ENCODE measurements at places on chromosomes 5 and 9.
A peak's percentile ranks its signal among the peaks of the same experiment; 100 is the strongest.

DNA sequence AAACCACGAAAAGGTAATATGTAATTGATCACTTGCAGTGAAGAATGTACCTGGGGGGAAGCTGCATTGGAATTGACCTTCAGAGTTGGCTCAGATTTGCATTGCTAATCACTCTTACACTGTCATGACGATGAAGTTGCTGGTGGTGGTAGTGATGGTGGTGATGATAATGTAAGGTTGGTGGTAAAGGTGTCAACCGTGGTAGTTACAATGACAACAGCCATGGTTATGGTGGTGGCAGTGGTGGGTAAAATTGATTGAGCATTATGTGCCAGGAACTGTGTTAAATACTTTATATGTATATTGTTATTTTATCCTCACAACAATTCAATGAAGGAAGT, 282.4 kb downstream of the NR3C1 start:
- no peak for DNase-seq

DNA sequence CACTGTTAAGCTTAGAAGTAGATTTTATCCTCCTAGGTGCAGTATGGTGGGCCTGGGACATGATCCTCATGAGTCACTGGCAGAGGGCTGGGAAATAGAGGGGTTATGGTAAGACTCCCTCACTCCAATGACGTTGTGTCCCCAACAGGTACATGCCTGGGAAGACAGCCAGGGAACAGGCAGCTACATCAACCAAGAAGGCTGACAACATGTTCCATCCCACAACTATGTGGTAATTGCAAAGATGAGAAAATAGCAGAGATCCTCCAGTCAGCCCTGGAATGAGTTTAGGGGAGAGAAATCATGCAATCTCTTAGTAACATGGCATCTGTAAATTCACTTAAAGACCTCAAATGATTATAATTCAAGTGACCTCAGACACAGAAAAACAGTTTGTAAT, 114.4 kb upstream of the LIFR start:
- no peak for DNase-seq

- peak; percentile 10 for DNase-seq
These were observed 37.6 kb downstream of the ARL15 start for GRCh38 chr5:54272746-54273145.

DNA sequence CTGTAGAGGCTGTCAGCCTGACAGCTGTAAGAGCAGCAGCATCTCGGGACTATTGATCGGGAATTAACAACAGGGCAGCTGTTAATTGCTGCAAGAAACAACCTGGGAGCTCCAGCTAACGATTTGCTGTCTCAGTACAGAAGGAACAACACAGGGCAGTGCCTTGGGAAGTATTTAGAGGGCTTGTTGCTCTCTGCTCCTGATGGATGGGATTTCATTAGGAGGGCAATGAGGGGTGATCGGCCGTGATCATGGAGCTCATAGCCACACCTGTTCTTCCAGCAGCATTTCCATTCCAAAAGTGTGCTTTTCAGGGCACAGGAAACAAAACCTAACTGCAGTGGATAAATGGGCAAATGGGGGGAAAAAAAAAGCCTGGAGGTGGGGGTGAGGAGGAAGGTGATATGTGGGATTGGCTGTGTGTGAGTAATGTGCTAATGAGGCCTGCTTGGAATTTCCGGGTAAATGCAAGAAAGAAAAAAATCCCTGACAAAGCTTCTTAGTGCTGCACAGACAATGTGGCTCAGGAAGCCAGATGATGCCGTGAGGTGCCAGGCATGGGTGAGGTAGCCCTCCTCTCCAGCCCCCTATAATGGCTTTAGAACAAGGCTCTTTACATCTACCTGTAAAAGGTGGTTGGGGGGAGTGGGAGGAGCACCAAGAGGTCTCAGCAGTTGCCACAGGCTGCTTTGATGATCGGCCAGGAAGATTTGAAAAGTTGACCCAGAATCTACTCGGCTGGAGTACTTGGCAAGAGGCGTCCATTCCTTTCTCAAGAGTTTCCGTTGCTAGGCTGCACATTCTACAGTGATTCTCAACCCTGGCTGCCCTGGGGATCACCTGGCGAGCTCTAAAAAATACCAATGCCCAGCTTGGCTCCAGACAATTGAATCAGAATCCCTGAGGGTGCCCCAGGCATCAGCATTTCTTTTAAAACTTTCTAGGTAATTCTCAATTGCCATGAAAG, 139.5 kb upstream of the KLF9 start:
- DNase-seq = no peak

DNA sequence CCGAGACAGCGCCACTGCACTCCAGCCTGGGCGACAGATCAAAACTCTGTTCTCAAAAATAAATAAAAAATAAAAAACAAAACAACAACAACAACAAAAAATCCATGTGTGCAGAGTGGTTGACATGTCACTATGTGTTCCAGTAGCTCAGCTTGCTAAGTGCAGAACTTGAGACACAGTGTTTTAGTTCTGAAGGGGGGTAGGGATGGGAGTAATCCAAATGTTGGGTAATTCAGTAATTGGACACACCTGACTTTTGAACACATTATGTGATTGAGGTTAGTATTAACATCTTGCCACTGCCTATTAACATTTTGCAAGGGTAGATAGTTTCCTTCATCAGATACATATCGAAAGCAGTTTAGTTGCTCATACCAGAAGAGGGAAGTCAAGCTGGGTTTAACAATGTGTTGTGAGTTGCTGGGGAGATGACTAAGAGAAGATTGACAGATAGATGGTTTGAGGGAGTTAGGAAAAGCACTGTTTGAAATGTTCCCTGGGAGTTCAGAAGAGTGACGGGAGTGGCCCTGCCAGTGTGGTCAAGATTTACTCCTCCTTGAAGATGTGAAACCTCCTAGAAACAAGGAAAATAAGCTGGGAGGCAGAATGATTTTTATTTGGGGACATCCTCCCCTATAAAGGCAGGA, 928 bp downstream of the HACD4 start:
- no peak for DNase-seq

DNA sequence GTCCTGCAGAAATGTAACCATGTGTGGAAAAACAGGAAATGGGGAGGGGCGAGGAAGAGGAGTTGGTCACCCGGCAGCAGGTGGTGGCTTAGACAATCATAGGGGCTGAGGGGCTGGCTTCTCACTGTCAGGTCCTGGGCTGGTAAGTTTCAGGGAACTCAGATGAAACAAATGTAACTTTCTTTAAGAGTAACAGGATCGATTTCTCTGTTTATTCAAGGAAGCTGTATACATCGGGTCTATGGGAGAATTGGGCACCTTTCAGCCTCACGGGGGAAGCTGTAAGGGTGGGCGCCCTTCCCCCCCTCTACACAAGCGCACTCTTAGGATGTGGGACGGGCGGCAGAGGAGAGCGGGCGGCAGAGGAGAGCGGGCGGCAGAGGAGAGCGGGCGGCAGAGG, 104.3 kb upstream of the SIMC1 start:
- no peak for DNase-seq

GRCh38 chr5:173968154-173968797, 20.7 kb upstream of the C5orf47 start:
- no peak for DNase-seq

All from DND-41 (cell line).